ENCODE measurements at places on chromosomes 2 and 18. TPM values are rescaled to one million over a fixed set of nuclear protein-coding genes. Genes with fewer than 3 reads are reported as not detected.

CRYBA2 gene
- not detected for total RNA-seq

GAL3ST2 gene
- total RNA-seq: 0.28 TPM

MAP3K20 gene
- 31.0 TPM for total RNA-seq

CIB4 gene
- total RNA-seq: not detected

CROCC2 gene
- not detected for total RNA-seq

FAM136A gene
- 104 TPM for total RNA-seq

VIT gene
- not detected for total RNA-seq

SLC4A3 gene
- total RNA-seq: 2.4 TPM

SLC39A10 gene
- 23.2 TPM for total RNA-seq

TNFRSF11A gene
- 6.5 TPM for total RNA-seq

VWC2L gene
- not detected for total RNA-seq

OSBPL6 gene
- 6.5 TPM for total RNA-seq

MBOAT2 gene
- total RNA-seq: 30.8 TPM

SCYGR7 gene
- not detected for total RNA-seq

RBKS gene
- 7.0 TPM for total RNA-seq

GALNT1 gene
- 66.0 TPM for total RNA-seq

FNDC4 gene
- total RNA-seq: 4.6 TPM
